T-helper 9 cell (primary cell): ENCODE measurements at places on chromosomes 7 and 10.

- DNase-seq, result no peak
Observed at GRCh38 chr10:126197036-126197543, 191.2 kb downstream of the ADAM12 start.

- DNase-seq, result no peak
Observed at GRCh38 chr10:90381468-90381867, 476.4 kb downstream of the HTR7 start.

DNA sequence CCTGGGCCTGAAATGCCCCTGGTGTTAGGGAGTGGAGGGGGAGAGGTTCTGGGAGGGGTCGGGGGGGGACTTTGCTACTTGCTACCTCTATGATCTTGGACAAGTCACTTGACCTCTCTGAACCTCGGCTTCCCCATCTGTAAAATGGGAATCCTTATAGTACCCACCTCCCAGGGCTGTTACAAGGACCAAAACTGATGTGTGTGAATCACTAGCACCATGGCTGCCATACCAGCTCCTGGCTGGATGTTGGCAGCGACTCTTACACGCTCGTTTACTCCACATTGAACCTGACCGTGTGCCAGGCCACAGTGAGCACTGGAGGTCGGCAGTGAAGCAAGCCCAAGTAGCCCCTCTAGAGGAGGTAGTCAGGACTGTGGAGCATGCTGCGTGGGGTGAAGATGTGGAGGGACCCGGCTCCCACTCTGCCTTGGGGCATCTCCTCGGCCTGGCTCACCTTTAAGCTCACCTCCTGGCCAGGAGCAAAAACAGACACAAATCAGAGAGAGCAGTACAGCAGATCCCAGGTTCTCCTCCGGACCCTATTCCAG, 28.9 kb downstream of the PPIF start:
- DNase-seq, result no peak

GRCh38 chr10:50392426-50392825, 141.1 kb upstream of the ASAH2 start:
- no peak for DNase-seq

GRCh38 chr7:20698469-20698868, 83.0 kb downstream of the ABCB5 start:
- no peak for DNase-seq

- DNase-seq, result no peak
Observed at GRCh38 chr7:97022491-97023306, 1.9 kb downstream of the DLX5 start.

DNA sequence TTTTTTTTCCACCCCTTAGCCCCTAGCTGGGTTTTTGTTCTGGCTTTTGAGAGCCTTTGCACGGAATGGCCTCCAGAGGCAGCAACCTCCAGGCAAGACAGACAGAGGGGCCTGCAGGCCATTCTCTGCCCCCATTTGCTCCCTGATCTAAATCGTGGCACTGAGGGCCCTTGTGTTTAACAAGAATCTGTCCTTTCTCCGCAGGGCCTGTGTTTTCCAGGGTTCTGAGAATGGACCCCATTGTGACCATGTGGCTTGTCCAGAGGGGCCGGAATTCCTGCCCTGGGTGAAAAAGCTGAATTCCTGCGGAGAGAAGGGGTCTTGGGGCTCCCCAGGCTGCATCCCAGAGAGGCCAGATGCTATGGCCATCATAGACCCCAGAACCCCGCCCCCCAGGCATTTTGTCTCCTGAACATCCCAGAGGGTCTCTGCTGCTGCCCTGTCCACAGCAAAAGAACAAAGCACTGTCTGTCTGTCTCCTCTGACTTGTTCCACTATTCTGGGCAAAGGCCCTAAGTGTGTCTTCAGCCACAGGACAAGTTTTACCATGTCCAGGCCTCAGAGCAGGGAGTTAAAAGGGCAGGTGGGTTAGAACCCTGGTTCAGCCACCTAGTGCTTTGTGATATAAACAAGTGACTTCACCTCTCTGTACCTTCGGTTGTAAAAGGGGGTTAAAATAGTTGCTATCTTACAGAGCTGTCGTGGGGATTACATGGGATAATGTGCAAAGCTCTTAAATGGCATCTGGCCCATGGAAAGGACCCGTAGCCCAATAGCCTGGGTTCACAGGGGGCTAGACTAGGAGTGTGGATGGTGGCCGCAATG, 155.6 kb downstream of the SH3PXD2A start:
- DNase-seq, result no peak

GRCh38 chr10:133195096-133195495, 34.9 kb upstream of the UTF1 start:
- DNase-seq, result no peak

DNA sequence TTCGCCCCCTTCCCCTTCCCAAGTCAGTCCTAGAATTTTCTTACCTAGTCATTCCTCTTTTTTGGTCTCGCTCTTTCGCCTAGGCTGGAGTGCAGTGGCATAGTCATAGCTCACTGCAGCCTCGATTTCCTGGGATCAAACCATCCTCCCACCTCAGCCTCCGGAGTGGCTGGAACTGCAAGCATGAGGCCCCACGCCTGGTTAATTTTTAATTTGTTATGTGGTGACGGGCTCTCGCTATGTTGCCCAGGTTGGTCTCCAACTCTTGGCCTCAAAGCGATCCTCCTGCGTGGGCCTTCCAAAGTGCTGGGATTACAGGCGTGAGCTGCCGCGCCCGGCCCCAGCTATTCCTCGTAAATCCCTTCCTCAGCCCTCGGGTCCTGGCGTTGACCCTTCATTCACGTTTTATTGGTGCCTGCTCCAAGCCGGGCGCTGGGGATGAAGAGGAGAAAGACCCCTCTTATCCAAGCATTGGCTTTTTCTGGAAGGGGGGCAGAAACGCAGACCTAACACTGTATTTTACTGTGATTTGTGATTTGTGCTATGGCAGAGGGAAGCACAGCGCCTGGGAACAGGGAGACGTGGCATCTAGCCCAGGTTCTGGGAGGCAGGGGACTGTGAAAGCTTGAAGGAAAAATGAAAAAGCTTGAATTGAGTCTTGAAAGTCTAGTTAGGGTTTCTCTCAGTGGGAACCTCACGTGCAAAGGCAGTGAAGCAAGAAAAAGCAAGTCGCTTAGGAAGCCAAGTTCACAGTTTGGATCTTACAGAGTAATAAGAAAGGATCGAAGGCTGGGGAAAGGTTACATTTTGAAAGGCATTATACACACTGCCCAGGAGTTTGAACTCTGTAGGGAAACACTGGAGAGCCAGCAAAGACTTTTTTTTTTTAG, 516 bp downstream of the ZNHIT1 start:
- DNase-seq, result no peak

DNA sequence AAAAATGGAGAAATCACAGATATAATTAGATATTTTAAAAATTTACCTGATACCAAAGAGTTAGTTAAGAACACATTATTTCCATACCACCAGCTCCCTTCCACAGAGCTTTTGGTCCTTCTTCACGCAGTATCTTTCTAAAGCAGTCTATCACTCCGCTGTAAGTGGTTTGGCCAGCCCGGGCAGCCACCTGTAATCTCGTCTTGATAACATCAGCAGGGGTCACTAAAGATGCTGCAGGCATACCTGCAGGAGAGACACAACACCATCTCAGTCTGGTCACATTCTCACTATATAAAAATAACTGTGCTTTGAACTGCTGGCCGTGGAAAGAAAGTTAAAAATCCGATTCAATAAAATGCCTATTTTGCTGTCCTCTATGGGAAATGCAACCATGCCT, 200.1 kb downstream of the SLC25A13 start:
- no peak for DNase-seq

DNA sequence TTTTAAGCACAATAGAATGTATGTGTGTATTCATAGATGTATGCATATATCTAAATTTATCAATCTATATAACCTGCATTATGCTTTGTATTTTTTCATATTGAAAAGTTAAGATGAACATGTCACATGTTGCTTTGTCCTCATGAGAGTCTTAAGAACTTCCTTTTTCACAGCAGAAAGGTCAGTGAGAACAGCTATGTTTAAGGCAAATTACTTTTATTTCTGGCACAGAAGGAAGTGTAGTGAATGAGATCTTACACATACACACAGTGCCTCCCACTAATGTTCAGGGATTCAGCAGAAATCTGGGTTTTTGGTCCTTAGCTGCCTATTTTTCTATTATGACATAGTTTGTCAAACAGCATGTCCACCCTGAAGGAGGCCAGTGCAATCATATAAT, 134.8 kb downstream of the TMEM26 start:
- no peak for DNase-seq

GRCh38 chr7:78673272-78673671, 780.2 kb downstream of the MAGI2 start:
- no peak for DNase-seq

DNA sequence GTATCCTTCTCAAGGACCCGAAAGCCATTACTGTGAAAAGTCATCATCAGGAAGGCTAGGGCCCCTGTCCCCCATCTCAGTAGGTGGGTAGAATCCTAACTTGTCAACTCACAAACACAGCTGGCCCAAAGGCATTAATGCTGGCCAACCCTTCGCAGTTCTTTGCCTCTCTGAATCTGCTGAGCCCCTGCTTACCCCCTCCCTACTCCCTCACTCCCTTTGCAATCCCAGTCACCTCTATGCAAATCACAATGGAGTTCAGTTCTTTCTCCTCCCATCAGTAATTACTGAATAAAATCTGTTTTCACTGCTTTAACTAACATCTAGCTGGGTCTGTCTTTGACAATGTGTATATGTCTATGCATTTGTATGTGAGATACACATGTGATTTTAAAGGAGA, 38.1 kb upstream of the AOAH start:
- no peak for DNase-seq

DNA sequence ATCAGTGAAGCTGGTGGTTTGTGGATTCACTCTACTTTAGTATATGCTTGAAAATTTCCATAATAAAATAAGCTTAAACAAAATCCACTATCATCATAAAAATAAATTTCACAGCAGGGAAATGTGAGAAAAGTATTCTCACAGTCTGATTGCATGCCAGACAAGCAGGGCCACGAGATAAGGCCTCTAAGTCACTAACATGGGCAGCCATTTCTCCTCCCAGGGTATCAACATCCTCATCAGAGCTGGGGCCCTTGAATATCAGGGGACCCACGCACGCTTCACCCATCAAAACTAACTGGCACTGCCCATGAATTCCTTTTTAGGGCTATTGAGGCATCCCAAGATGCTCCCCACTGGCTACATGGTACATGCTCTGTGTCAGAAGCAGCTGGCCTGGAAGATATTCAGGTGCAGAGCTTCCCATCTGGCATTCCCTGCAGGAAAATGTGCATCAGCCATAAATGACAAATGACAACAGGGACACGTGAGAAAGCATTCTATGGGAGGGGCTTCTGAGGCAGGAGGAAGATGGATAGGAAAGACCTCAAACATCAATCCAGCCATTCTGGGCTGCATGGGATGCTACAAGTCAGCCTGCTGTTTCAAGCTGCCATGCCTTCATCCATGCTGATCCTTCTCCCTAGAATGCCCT, 17.4 kb downstream of the CCDC6 start:
- no peak for DNase-seq

DNA sequence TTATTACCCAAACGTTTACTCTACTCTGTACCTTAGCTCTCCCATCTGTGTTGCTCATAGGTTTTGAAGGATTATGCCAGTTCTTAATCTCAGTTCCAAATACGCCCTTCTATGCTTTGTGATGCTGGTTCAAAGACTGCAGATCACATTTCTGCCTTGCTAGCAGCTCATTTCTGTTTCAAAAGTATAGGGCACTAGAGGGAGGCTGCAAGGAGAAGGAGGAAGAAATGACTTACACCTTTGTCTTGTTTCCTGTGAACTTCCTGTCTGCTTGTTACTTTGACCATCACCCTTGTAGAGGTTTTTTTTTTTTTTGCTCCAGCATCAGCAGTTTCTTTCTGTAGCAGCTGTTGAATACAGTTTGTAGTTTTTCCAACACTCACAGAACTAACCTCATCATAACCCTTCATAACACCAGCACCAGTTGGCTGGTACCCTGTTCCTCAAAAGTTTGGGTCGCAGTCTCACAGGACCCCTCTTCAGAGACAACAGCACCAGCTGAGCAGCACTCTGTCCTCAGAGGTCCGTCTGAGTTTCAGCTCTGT, 16.5 kb downstream of the SLK start:
- no peak for DNase-seq

DNA sequence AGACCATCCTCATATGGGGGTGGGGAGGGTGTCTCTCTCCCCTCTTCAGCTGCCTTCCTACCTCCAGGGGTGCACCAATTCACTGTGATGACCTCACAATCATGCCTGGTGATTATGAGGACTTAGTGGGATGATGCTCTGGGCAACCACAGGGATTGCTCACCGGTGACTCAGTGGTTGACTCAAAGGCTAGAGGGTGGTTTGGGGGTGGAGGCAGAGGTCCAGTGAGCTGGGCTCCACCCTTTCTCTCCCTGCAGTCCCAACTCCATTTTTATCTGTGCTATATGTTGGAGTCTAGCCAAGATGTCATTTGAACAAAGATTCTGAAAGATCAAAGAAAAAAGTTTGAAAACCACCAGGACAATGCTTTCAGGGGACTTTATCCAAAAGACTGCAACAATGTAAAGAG, 286.9 kb downstream of the KCNMA1 start:
- DNase-seq, result no peak

DNA sequence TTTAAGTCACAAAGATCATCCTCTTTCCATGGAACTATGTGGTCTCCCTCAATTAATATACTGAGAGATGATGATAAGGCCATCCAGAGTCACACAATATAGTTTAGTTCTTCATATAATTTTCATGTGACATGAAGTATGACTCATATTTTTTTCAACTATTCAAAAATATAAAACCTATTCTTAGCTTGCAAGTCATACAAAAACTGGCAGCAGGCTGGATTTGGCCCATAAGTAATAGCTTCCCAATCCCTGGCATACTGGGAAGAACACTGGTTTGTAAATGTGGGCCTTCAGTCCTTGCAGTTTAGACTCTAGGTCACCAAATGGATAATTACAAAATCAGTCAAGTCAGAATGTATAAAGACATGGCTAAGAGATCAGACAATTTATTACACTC, 356.6 kb downstream of the PPP1R3A start:
- DNase-seq, result no peak

- no peak for DNase-seq
Observed at GRCh38 chr10:6864142-6864541, 284.1 kb upstream of the PRKCQ start.

DNA sequence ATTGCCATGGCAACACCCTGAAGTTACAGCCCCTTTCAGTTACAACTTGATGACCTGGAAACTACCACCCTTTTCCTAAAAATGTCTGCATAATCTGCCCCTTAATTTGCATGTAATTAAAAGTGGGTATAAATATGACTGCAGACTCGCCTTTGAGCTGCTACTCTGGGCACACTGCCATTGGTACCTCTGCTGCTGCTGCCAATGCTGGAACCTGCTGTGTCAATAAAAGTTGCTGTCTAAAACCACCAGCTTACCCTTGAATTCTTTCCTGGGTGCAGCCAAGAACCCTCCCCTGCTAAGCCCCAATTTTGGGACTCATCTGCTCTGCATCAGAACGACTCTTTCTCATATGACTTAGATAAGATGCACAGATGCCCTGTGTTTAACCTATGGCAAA, 10.2 kb upstream of the FRA10AC1 start:
- DNase-seq, result no peak
